ENCODE measurements at places on chromosomes 3 and 15.
A peak's percentile ranks its signal among the peaks of the same experiment; 100 is the strongest.

DNA sequence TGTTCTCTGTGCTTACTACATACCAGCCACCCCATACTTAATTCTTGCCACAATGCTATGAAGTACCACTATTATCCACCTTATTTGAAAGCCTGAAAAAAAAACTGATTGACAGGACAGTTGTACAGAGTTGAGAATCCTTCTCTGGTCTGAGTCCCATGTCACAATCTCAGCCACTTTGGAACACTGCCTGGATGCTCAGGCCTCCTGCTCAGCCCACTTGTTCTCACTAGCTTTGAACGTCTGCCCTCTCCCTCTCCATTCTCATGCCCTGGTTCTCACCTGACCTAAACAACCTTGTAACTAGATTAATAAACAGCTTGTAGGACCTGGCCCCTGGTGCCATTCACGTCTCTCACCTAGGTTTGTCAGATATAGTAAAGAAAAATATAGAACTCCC is 53.9 kb downstream of the TRIM69 start:
- DNase-seq: no peak

DNA sequence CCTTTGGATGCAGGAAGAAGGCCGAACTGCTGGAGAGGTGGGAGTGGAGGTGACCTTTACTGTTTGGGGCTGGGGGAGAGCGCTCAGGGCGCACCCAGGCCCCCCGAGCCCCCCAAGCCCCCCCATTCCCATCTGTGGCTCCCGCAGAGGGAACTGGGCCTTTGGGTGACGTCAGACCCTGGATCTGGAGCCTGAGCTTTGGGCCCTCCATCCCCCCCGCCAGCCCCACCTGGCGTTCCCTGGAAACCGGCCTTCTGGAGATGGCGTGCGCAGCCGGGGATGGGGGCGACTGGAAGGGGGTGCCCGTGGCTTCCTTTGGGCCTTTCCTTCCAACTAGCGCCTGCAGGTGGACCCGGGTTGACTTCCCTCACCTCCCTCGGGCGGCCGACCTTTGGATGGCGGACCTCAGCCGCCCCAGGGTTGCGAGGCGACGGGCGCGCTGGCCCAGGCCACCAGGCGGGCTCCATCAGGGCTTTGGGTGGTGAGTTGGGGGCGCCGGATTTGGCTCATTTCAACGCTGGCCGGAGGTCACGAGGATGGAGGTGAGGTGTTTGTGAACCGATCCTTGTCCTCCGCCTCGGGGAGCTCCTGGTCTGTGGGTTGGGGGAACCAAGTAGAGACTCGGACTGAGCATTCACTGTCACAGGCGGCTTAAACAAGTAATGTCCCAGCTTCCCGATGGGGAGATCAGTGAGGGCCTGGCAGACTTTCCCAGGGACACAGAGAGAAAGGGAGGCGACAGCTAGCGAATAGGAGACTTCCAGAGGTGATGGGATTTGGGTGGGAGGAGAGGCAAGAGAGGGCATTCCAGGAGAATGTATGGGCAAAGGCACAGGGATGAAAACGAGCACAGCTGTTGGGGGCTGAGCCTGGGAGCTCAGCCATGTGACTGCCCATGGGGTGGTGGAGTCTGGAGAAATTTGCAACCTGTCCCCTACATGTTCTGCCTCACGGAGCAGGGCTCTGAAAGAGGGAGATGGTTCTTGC is 709 bp downstream of the SCAMP5 start:
- peak; percentile 10 for DNase-seq

GRCh38 chr15:83844742-83845141 is 190.8 kb downstream of the ADAMTSL3 start:
- no peak for DNase-seq

DNA sequence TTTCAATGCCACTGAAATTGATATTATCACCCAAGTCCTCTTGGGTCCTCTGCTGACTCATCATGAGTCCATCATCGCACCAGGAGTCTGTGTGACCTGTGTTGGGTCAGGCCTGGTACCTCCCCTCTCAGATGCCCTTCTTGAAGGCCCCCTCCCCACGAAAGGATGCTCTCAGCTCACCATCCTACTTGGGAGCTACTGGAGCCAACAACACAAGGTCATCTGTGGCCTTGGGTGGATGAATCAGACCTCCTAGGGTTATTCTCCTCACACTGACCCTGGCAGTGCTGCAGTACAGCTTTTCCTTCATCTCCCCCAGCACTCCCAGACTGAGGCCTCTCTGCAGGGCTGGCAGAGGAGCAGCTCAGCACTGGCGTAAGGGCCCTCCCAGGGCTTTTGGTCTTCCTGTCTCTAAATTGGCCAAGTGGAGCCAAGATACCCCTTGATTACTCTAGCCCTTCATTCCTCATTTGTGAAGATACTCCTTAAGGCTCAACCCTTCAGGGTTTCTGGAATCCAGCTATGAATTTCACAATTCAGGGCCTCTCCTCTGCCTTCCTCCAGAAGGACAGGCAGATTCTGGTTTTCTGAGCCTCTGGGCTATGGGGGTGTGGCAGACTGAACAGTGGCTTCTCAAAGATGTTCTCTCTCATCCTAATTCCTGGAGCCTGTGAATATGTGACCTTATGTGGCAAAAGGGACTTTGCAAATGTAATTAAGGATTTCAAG is 80.7 kb upstream of the GSK3B start:
- DNase-seq: no peak

DNA sequence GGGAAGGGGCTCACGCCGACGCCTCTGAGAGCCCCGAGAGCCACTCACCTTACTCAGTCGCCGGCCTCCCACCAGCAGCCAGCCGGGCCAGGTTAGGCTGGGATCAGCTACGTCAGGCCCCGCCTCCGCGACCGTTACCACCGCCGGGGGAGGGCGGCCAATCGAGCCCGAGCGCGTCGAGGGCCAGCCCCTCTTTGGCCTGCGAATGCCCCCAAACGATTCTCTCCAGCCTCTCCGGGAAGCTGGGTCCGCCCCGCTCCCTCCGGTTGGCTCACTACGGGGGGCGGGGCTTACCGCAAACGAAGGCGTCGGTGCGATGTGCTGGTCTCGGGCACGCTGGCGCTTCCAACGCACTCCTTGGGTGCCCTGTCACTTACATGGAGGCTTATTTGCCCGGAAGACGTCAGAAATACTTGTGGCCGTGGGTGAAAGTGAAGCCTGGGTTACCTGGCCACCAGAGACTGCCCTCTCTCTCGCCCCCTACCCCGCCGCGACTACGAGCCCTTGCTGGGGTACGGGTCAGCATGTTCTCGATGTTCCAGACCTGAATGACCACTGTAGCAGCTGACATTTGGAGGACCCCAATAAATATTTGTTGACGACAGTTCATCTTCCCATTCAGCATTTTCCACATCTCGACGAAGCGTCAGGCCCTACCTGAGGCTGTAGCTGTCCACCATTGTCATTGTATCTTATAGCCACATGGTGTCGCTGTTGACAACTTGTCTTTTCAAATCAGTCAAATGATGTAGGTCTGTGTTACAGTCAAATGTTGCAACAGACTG is at the start of gene CEP70:
TSS of gene CEP70 (minus strand) at position 111 of the 785 bp plus-strand sequence. CDS start 21,333 bp downstream, outside the sequence.
- peak; percentile 97 for DNase-seq

GRCh38 chr3:135352213-135352612 is 557.2 kb downstream of the EPHB1 start:
- no peak for DNase-seq

- DNase-seq: no peak
Observed at GRCh38 chr3:52447512-52448355, 2.8 kb upstream of the SEMA3G start.

DNA sequence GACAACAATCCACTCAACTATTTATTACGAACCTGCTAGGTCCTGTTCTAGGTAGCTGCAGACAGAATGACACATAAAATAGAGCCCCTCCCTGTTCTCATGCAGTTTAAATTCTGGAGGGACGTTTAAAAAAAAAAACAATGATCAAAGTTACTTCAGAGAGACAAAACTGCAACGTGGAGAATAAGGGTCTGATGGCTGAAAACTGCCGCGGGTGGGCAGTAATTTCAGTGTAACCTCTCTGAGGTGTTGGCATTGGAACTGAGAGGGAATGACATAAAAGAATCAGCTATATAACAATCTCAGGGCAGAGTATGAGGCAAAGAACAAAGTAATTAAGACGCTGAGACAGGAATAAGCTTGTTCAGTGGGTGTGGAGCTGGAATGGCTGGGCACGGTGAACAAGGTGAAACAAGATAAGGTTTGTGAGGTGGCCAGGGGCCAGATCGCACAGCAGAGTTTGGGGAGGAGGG is 19.5 kb downstream of the TBL1XR1 start:
- DNase-seq: no peak

DNA sequence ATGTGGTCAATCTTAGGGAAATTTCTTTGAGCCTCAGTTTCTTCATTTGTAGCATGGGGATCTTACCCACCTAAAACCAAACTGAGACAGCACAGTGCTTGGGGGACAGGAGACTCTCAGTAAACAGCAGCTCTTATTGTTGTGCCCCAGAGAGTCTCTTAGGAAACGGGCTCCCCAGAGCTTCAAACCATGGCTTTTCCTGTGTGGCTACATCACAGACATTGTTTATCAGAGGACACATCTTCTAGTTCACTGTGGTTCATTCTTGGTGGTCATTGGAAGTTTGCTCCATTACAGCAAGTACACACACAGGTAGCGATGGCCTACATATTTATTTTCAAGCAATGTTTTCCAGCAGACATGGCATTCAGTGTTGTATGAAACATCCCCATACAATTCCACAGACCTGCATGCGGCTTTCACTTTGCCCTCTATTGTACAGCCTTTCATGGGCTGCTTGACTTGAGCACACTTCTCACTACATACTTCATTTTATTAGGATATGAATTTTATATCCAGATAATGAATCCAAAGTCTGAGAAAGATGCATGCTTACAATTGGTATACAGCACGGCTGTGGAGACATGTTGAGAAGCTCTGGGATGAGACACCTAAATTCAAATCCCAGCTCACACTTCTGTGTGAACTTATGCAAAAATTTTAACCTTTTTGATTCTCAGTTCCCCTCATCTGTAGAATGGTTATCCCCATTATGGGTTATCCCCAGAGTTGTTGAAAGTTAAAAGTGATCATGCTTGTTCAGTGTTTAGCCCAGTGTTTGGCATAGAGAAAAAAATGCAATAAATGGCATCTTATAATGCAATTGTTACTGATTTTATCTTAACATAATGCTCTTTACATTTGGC is 84.8 kb upstream of the ICE2 start:
- no peak for DNase-seq

GRCh38 chr15:84604826-84605553 is 4.2 kb downstream of the ZSCAN2 start:
- peak; percentile 12 for DNase-seq

DNA sequence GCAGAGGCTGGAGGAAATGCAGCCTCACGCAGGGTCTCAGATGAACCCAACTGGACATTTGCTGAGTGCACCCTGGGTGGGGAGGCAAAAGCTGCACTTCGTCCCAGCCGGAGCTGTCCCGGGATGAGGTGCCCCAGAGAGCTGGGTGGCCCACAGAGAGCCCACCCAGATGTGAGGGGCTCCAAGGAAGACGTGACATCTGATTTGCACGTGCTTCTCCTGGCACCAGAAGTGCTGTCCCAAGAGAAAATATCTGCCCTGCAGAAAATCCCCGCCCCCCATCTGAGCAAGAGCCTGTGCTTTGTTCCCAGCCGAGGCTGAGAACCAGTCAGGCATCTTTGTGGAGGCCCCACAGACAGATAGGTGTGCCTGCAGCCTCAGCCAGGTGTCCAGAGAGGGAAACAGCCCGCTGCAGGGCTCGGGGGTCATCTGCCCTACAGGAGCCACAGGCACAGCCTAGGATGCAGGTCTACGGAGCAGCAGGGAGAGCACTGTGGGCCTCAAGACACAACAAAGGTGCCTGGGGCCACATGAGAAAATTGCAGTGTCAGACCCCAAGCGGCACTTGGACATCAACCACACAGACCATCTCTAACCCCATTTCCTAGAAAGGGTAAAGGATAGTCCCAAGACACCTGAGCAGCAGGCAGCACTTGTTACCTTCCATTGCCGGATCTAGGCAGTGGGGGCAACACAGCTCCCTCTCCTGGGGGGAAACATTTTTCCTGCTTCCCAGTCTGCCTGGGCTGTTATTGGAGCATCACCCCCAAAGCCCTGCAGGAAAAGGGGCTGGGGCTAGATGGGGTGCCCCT is 5.8 kb downstream of the TMIE start:
- DNase-seq: no peak

GRCh38 chr3:58994746-58995330 is 55.0 kb downstream of the CFAP20DC start:
- peak; percentile 88 for DNase-seq

DNA sequence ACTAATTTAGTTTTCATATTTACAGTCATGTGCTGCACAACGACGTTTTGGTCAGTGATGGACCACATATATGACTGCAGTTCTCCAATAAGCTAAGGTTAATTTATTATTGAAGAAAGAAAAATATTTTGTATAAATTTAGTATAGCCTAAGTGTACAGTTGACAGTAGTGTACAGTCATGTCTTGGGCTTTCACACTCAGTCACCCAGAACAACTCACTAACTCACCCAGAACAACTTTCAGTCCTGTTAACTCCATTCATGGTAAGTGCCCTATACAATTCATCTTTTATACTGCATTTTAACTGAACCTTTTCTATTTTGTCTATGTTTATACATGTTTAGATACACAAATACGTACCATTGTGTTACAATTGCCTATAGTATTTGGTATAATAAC is 3.8 kb upstream of the GABRR3 start:
- DNase-seq: no peak

- DNase-seq: no peak
Observed at GRCh38 chr3:135366816-135367215, 571.8 kb downstream of the EPHB1 start.

DNA sequence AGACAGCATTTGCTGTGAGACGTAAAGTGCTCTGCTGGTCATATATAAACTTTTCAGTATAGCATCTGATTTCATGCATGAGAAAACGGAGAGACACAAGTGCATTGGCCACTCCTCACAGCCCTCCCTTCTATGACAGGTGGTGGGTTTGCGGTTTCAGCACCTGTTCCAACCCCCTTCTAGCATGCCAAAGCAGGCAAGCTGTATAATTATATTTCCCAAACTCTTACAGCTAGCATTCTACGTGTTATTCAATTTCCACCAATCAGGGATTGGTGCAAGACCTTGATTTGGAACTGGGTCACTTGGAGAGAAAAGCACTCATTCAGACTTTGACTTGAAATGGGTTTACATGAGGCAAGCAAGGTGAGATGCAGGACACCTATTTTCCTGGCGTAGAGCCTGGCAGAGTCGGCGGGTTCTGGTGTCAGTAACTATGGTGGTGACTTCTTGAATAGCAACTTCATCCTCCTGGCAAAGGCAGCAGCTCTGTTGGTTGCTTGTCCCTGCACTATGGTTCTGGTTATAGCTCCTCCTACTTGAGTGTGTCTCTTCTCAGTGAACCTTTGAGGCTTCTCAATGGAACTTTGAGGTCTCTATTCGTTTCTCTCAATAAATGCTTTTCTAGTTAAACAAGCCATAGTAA is 356.5 kb downstream of the TBL1XR1 start:
- no peak for DNase-seq

- DNase-seq: peak; percentile 96
Observed at GRCh38 chr15:38129531-38130204, 123.0 kb upstream of the SPRED1 start.
